ENCODE measurements at places on chromosomes 16 and 17.

- no peak for DNase-seq
Observed at GRCh38 chr17:75048249-75048878, 1.3 kb downstream of the KCTD2 start.

DNA sequence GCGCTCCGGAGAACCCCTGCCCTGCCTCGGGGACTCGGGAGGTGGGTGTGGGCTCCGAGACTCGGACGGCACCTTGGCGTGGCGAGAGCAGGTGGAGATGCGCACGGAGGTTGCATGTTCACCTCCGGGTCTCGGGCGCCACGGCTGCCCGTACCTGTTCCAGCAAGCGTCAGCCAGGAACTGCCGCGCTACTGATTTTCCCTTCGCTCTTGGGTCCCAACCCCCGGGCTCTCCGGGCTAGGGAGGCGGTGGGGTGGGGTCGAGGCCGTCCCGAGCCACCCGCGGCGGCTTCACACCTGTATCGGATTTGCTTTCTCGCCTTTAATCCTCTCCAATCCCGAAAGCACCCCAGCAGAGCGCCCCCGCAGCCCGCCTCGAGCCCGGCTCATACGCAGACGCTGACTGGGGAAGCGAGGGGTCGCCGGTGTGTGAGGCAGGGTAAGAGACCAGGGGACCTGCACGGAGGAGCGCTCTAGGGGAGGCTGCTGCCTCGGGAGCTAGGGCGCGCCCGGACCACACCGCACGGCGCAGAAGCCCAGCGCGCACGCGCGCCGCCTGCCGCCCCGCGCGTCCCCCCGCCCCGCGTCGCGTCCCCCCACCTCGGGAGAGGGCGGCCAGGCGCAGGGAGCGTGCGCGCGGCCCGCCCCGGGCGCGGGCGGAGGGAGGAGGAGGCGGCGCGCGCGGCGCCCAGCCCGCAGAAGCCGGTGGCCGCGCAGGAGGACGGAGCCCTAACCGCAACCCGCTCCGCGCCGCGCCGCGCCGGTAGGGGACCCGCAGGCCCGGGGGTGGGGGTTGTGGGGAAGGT lies at the start of gene DUSP14:
Gene DUSP14, plus strand, starts transcription at position 695 of the 805 bp plus-strand sequence. CDS start 22,382 bp downstream, outside the sequence.
- peak; percentile 94 for DNase-seq

DNA sequence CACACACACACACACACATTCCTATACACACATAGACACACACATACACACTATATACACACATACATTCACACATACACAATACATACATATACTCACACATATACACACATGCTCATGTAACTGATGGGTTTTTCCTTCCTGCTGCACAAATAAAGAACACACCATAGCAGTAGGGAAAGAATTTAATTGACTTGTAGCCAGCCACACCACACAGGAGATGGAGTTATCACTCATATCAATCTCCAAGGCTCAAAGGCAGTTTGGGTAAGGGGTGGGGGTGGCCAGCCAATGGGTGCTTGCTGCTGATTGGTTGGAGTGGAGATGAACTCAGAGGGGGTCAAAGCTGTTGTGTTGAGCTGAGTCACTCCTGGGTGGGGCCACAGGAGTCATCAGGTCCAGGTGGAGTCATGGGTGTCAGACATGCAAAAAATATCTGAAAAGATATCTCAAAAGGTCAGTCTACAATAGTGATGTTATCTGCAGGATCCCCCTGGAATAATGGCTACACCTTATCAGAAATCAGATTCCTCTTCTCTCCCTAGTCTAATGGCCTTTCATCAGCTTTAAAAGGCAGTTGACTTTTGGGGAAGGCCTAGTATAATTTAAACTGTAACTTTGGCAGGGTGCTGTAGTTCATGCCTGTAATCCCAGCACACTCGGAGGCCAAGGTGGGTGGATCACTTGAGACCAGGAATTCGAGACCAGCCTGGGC lies 46.1 kb downstream of the WSB1 start:
- no peak for DNase-seq

DNA sequence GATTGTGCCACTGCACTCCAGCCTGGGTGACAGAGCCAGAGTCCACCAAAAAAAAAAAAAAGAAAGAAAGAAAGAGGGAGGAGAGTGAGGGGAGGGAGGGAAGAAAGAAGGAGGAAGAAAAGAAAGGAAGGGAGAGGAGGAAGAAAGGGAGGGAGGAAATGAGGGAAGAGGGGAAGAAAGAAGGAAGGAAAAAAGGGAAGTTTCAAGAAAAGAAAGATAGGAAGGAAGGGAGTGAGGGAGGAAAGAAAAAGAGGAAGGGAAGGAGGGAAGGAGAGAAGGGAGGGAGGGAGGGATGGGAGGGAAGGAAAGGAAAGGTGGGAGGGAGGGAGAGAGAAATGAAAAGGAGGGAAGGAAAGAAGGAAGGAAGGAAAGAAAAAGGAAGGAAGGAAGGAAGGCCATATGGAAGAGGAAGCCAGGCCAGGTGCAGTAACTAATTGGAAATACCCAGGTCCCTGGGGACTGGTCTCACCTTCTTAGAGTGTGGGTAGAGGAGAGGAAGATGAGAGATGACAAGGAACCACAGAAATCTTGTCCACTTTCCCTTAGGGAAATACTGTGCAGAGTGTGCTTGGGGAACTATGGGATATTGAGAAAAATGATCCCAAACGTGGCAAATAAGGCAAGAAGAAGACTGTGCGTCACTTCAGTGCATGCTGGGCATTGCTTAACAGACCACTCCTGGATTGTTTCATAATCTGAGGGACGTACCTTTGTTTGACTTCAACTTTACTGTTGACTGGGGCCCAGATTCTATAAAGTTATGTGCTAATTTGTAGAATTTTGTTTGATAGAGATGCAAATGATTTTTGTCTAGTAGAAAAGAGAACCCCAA lies 15.1 kb upstream of the CSNK2A2 start:
- DNase-seq, result no peak

GRCh38 chr17:75087558-75088453 lies at the start of gene SLC16A5:
SLC16A5 (plus strand) TSS chr17:75087954; CDS start chr17:75093637, 5,683 bp downstream.
- peak; percentile 92 for DNase-seq

- DNase-seq, result peak; percentile 49
Observed at GRCh38 chr17:46821482-46822387, 3.2 kb upstream of the WNT3 start.

- DNase-seq, result no peak
Observed at GRCh38 chr17:39156491-39156890, 5.1 kb upstream of the PLXDC1 start.

DNA sequence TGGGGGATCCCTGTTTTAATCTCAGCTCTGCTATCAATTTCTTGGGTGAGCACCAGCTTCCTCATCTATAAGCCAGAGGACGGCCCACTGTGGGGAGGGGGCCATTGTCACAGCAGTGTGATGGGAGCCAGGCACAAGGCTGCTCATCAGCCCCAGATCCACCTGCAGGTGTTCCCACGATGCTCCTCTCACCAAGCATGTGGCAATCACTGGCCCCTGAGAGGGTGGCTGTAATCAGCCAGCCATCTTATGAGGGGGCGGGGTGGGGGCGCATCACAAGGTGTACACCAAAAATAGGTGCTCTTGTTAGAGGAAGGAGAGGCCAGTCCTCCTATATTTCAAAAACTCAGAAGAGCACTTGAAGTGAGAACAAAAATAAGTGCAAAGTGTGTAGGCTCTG lies 31.2 kb downstream of the HNF1B start:
- DNase-seq, result no peak

GRCh38 chr16:64950262-64950661 lies 171.6 kb downstream of the CDH11 start:
- DNase-seq, result no peak

GRCh38 chr16:80459331-80459777 lies 81.4 kb upstream of the DYNLRB2 start:
- no peak for DNase-seq

GRCh38 chr17:75496005-75496404 lies 19.3 kb downstream of the CASKIN2 start:
- DNase-seq, result no peak

- no peak for DNase-seq
Observed at GRCh38 chr17:48548523-48549280, 3.8 kb upstream of the HOXB2 start.

DNA sequence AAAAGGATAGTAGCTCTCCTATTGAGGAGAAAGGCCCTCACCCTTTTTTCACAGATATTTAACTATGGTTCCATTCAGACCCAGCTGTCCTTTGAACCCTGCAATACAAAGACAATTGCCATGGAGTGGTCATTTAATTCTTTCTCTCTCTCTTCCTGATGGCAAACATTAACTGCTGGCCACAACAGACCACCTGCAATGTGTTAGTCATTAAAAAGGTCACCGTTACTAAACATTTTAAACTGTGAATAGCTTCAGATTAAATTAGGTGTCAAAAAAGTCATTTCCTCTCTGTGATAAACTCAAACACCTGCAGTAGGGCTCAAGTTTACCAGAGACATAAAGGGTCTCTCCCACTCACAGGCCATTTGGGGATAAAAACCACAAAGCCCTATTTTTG lies 697.2 kb downstream of the TOX3 start:
- no peak for DNase-seq

DNA sequence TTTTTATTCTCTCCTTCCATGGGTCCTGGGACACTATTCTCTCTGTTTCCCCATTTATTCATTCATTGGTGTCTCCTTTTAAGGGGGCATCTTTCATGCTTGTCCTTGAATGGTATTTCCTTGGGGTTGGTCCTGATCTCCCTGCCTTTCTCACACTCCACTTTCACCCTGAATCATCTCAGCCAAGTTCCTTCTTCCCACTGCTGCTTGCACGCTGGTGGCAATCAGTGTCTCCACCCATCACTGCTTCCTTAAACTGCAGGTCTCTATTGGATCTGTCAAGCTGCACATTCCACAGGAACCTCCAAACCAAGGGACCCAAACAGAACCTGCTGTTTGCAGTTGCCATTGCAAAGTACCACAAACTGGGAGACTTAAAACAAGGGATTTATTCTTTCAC lies 89.3 kb upstream of the SDK2 start:
- DNase-seq, result no peak

DNA sequence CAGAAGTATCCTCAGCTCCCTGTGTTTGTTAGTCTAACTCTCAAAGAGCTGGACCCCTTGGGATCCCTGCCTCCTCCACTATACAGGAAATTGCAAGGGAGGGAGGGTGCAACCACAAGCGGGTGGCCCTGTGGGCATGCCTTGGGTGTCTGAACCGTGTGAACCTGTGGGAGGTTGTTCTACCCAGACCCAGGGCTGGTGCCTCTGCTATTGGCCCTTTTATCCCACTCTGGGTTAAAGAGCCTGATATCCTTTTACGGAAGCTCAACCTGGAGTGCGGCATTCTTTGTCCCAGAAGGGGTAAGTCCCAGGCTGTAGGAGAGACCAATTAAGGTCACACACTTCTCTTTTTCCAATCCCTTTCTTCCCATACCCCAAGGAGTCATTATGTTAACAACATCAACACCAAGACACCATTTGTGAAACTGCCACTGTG lies 53.4 kb downstream of the ARSG start:
- peak; percentile 69 for DNase-seq

DNA sequence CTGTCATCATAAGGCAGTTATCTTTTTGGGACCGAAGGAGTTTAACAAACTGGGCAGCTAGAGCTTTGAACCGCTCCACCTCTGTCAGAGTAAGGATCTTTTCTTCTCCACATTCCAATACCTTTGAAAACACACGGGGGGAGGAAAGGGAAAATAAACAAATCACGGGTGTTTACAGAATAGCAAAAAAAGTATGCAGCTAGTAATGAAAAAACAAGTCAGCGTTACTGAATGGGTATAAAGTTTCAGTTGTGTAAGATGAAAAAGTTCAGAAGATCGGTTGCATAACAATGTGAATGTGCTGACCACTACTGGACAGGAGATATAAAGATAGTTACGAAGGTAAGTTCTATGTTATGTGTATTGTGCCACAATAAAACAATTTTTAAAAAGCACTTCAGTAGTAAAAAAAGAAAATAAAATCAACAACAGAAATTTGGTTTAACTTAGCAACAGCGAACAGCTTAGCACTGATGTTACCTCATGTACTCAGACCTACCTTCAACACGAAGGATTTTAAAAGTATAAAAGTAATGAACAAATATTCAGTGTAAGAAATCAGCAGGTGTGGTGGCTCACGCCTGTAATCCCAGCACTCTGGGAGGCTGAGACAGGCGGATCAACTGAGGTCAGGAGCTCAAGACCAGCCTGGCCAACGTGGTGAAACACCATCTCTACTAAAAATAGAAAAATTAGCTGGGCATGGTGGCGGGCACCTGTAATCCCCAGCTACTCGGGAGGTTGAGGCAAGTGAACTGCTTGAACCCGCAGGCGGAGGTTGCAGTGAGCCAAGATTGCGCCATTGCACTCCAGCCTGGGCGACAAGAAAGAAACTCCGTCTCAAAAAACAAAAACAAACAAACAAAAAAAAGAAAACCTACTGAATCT lies 34.3 kb downstream of the MARF1 start:
- DNase-seq, result no peak

DNA sequence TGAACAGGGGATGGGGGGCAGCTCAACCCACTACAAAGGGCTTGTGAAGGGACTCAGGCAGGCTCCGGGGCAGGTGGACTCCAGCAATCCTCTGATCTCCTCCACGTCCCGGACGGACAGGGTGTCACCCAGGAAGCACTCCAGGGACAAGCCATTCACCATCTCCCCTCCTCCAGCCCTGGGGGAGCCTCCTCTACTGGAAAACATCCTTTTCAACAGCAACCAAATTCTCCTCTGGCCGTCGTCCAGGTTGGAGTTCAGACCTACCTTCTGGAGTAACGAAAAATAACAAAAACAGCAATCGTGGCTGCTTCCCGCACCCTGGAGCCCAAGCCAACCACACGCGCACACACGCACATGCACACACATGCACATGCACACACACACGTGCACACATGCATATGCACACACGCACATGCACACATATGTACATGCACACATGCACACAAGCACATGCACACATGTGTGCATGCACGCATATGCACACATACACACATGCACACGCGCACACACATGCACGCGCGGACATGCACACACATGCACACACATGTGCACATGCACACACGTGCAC lies 8.9 kb upstream of the RBFOX3 start:
- DNase-seq, result no peak

GRCh38 chr16:87093804-87094555 lies 223.2 kb downstream of the C16orf95 start:
- peak; percentile 28 for DNase-seq

DNA sequence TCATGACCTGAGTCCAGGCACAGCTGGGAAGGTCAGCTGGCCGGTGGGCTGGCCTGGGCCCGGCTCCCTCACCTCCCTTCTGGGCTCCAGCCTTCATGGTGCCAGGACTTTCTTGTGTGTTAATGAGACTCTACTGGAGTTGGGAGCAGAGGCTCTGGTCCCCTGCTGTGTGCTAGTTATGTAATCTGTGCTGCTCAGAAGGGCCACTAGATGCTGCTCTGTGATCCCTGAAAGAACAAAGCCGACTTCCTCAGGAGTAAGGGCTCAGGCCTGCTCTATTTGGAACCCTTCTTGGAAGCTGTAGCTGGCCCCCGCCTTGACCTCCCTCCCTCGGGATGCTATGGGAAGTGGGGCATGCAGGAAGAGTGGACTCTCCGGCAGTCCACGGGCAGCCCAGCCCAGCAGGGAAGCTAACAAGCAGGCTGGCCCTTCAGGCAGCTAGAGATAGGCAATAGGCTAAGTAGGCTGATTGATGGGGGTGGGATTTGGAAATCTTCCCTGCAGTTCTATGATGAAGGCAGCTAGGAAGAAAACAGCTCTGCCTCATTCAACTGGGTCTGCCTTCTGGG lies 3.3 kb upstream of the CDK5R1 start:
- DNase-seq, result peak; percentile 91
